Activated CD4-positive, alpha-beta T cell treated with anti-CD3 and anti-CD28 coated beads, Interleukin-2, Interleukin-4, amounts not matched to agents 100 ng/mL and 50 ng/mL, durations not matched to agents 16 hours and 8 hours (primary cell): ENCODE measurements at places on chromosomes 7 and 10.

- DNase-seq, result no peak
Measured at GRCh38 chr7:35359423-35359822, 105.5 kb upstream of the TBX20 start.

DNA sequence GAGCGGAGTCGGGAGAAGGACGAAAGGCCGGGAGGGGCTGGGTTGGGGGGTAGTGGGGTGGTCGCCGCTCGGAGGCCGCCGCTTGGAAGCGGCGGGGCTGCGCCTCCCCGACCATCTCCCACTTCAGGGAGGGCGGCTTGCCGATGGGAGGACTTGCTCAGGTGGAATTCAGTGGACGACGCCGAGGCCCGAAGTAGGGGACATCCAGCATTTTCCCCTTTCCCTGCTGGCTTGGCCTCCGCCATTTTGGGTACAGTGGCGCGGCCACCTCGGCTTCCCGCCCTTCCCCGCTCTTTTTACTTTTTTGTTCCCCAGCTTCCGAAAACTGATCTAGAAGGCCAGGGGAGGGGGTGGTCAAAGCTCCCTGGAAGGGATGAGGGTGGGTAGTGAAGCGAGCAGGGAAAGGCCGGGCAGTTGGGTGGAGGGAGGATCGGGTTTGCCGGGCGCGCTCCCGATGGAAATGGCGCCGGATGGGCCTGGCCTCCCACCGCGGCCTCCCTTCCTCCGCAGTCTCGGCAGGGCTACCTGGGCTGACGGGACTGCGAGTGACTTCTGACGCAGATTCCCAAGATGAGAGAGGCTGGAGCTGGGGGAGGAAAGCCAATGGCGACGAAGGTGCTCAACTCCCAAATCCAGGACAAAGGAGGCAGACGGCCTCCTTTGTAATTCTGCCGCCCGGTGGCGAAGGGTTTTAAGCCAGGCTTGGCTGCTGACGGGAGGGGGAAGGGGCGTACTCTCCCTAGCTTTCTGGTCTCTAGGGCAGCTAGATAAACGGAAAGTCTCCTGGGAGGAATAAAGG lies at the start of gene PBLD:
Gene PBLD, minus strand, starts transcription at position 670 of the 799 bp plus-strand sequence. CDS start 26,084 bp downstream, outside the sequence.
- DNase-seq, result peak; percentile 64

DNA sequence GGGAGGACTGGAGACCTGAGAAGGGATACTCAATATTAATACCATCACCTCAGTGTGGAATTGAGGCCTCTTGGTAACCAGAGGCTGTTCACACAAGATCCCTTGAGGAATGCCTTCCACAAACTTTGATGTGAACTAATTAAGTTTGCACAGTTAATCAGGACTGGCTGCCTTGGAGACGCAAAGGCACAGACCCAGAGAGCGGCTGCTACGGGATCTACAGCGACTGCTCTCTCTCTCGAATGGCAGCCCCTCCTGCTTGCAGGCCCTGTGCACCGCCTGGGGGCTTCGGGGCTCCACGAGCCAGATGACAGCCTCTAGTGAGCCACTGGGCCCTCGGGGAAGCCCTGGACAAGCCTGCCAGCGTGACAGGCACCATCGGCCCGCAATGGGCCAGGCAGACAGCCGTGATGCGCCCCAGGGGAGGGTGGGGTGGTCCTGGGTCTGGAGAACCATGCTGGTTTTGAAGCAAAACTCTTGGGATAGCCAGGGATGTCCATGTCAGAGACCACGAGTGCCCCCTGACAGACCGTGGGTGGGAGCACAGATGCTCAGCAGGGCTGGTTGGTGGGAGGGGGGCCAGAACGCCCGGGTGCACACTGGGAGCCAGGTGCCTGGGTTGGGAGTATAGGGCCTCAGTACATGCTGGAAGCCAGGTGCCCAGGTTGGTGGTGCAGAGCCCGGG lies 195.6 kb downstream of the ELFN1 start:
- DNase-seq, result no peak

DNA sequence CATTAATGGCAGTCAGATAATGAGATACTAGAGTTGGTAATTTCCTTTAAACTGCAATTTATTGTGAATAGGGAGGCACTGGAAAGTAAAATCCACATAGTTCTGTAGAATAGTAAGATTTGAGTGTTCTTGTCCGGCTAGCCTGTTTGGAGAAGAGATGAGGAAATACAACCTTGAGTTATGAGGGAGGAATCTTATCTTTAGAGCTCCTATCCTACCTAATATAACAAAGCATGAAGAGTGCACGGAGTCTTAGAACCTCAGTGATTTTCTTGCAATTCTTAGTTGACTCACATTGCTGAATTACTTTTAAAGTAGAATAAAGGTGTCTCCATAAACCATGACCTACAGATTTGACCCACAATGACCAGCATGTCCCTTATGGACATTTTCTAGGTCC lies 73.4 kb downstream of the ATAD1 start:
- DNase-seq, result no peak

GRCh38 chr7:150979713-150980390 lies 1.7 kb upstream of the KCNH2 start:
- no peak for DNase-seq

GRCh38 chr10:79193694-79194382 lies 125.1 kb downstream of the ZMIZ1 start:
- no peak for DNase-seq

- DNase-seq, result no peak
Measured at GRCh38 chr7:151715666-151716315, 161.1 kb downstream of the PRKAG2 start.

GRCh38 chr10:63633677-63634487 lies 112.7 kb downstream of the REEP3 start:
- no peak for DNase-seq
